Type B pancreatic cell (in vitro differentiated cells): ENCODE measurements at places on chromosomes 13 and 19.
A peak's percentile ranks its signal among the peaks of the same experiment; 100 is the strongest.

GRCh38 chr19:9507285-9507684 is 8.9 kb upstream of the ZNF560 start:
- no peaks in the 10 kb centered on the region for H3K36me3 ChIP-seq
- H3K4me3 ChIP-seq: no peak overlapping the region
- no peaks in the 10 kb centered on the region for H3K4me1 ChIP-seq
- no peak overlapping the region for H3K27ac ChIP-seq

DNA sequence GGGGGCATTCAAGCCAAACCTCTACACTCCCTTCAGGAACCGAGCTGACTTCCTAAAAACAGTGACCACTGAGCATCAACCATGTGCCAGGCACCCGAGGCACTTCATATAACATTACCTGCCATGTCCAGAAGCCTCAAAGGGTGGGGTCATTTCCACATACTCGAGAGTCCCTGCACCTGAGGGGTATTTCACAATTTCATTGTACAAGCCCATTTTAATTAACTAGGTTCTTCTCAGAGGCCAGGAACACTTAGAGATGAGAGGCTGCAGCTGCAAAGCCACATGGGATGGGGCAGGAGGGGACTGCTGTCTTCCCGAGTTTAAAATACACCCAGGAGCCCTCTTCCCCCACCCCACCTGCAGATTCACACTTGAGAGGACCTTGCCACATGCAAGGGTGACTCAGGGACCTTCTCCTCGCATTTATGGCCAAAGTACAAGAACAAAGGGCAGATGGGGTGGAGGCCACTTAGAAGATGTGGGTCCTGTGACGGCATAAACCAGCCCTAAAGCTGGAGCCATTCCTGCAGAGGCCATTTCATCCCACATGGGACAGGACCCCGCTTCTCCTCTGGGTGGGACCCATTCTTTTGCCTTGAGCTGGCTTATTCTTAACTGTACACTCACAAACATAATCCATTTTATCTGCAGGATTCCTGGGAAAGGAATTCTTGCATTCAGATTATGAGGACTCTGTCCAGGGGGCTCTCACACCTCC is 43.9 kb downstream of the RAB20 start:
- DNase-seq: no peak
- H3K4me1 ChIP-seq: no peaks in the 10 kb centered on the region
- peaks cover 3% of the 10 kb centered on the region for H3K36me3 ChIP-seq
- H3K27ac ChIP-seq: no peak overlapping the region
- no peak overlapping the region for H3K4me3 ChIP-seq

- no peak overlapping the region for H3K27ac ChIP-seq
- H3K27me3 ChIP-seq: no peaks in the 10 kb centered on the region
- H3K36me3 ChIP-seq: no peaks in the 10 kb centered on the region
- H3K4me3 ChIP-seq: no peak overlapping the region
Observed at GRCh38 chr13:85610024-85610423, 189.2 kb downstream of the SLITRK6 start.

- H3K27ac ChIP-seq: no peak overlapping the region
- H3K4me3 ChIP-seq: peak overlapping the region; percentile 44
- DNase-seq: no peak
- H3K27me3 ChIP-seq: no peaks in the 10 kb centered on the region
Observed at GRCh38 chr13:93476175-93476574, 249.6 kb downstream of the GPC6 start.

GRCh38 chr13:113559901-113560644 is 24.5 kb upstream of the TFDP1 start:
- peak; percentile 60 for DNase-seq
- no peaks in the 10 kb centered on the region for H3K36me3 ChIP-seq
- no peak overlapping the region for H3K4me3 ChIP-seq
- peaks cover 9% of the 10 kb centered on the region for H3K4me1 ChIP-seq
- H3K27ac ChIP-seq: no peak overlapping the region
- H3K27me3 ChIP-seq: no peaks in the 10 kb centered on the region

GRCh38 chr19:30647891-30648720 is 275.9 kb downstream of the ZNF536 start:
- peaks cover 38% of the 10 kb centered on the region for H3K27me3 ChIP-seq
- H3K4me1 ChIP-seq: peaks cover 29% of the 10 kb centered on the region
- H3K4me3 ChIP-seq: no peak overlapping the region
- no peak overlapping the region for H3K27ac ChIP-seq
- H3K36me3 ChIP-seq: no peaks in the 10 kb centered on the region

GRCh38 chr13:81377921-81378320 is 1037.0 kb upstream of the SPRY2 start:
- H3K27me3 ChIP-seq: no peaks in the 10 kb centered on the region
- no peak for DNase-seq
- H3K27ac ChIP-seq: no peak overlapping the region
- H3K4me1 ChIP-seq: no peaks in the 10 kb centered on the region
- H3K36me3 ChIP-seq: no peaks in the 10 kb centered on the region

DNA sequence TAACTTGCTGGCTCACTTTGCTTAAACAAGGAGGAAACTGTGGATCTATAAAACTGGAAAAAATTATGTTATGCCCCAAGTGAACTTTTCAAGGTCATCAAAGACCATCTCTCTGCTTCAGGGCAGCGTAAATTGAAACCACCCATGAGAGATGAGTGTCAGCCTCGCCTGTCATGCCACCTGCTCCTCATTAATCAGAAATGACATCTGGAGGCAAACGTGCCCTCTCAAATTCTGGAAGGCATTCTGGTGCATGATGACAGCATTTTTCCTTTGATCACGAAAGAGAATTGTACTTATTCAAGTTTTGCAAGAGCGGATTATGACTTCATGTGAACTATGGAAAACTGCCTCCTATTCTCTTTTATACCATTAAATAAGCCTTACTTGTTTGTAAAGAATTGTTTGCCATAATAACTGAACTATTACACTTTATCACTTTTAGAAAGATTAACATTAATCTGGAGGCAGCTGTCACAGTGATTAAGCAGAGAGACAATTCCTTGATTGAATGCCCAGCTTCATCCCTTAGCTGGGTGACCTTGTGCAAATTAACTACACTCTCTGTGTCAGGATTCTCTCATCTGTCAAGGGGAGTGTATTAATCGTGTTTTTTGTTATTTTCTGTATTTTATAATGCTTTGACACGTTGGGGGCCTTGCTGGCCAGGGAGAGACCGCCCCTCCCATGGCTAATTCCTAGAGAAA is 17.0 kb upstream of the SACS start:
- peak overlapping the region; percentile 67 for H3K4me3 ChIP-seq
- no peak for DNase-seq
- H3K4me1 ChIP-seq: peaks cover 32% of the 10 kb centered on the region
- H3K36me3 ChIP-seq: peaks cover 3% of the 10 kb centered on the region

GRCh38 chr19:2837430-2837829 is 3.8 kb upstream of the ZNF555 start:
- H3K27ac ChIP-seq: no peak overlapping the region
- H3K36me3 ChIP-seq: peaks cover 48% of the 10 kb centered on the region
- no peak for DNase-seq
- H3K4me1 ChIP-seq: peaks cover 4% of the 10 kb centered on the region
- H3K27me3 ChIP-seq: no peaks in the 10 kb centered on the region
- H3K4me3 ChIP-seq: no peak overlapping the region

GRCh38 chr19:17794731-17795494 is at the start of gene B3GNT3:
B3GNT3 (plus strand) TSS chr19:17795138; CDS start chr19:17807808, 12,670 bp downstream.
- H3K27me3 ChIP-seq: peaks cover 45% of the 10 kb centered on the region
- H3K4me3 ChIP-seq: peak within 1 kb of the TSS; percentile 74
- no peaks in the 10 kb centered on the region for H3K36me3 ChIP-seq
- H3K4me1 ChIP-seq: peaks cover 7% of the 10 kb centered on the region
- H3K27ac ChIP-seq: peak within 1 kb of the TSS; percentile 43

DNA sequence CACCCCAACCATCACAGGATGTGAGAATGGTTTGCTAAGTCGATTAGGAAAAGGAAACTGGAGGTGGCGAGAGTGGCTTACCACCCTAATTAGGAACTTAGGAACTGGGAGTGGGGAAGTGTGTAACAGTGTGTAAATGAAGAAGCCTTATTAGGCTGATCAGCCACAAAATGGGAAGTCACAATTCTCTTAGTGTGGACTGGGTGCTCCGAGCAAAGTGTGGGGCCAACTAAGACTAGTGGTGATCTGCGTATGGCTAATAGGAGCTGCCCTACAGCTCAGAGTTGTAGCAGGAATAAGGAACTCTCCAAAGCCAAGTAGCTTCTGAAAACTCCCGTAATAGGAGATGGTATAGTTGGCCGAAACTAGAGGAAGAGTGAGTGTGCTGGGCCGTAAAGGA is 7.6 kb downstream of the SIGLEC11 start:
- H3K27me3 ChIP-seq: no peaks in the 10 kb centered on the region
- H3K36me3 ChIP-seq: no peaks in the 10 kb centered on the region
- H3K4me1 ChIP-seq: peaks cover 36% of the 10 kb centered on the region
- H3K27ac ChIP-seq: peak overlapping the region; percentile 91

GRCh38 chr13:66425741-66426140 is 804.4 kb downstream of the PCDH9 start:
- no peak overlapping the region for H3K27ac ChIP-seq
- H3K4me3 ChIP-seq: no peak overlapping the region
- H3K36me3 ChIP-seq: no peaks in the 10 kb centered on the region
- DNase-seq: no peak

- DNase-seq: no peak
- peak overlapping the region; percentile 97 for H3K4me3 ChIP-seq
- H3K36me3 ChIP-seq: peaks cover 3% of the 10 kb centered on the region
- H3K27me3 ChIP-seq: no peaks in the 10 kb centered on the region
- peaks cover 34% of the 10 kb centered on the region for H3K4me1 ChIP-seq
Observed at GRCh38 chr19:46788968-46789338, 559 bp upstream of the SLC1A5 start.

DNA sequence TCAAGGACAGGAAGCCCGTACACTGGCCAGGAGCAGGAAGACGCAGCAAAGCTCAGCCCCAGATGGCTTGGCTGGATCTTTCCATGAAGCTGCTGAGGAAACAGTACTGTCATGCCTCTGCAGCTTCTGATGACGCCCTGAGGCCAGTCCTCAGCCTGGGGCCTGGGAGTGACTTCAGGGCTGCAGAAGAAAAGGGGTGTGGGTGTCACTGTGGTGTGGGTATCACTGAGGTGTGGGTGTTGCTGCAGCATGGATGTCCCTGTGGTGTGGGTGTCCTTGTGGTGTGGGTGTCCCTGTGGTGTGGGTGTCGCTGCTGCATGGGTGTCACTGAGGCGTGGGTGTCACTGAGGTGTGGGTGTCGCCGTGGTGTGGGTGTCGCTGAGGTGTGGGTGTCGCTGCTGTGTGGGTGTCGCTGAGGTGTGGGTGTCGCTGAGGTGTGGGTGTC is 12.0 kb upstream of the GAS6 start:
- no peaks in the 10 kb centered on the region for H3K36me3 ChIP-seq
- H3K27me3 ChIP-seq: peaks cover 2% of the 10 kb centered on the region
- H3K27ac ChIP-seq: no peak overlapping the region
- H3K4me1 ChIP-seq: no peaks in the 10 kb centered on the region
- DNase-seq: no peak

- H3K4me3 ChIP-seq: no peak overlapping the region
- no peaks in the 10 kb centered on the region for H3K27me3 ChIP-seq
- no peak for DNase-seq
- H3K27ac ChIP-seq: peak overlapping the region; percentile 5
- peaks cover 10% of the 10 kb centered on the region for H3K4me1 ChIP-seq
Observed at GRCh38 chr13:31965361-31966066, 66.1 kb upstream of the FRY start.

DNA sequence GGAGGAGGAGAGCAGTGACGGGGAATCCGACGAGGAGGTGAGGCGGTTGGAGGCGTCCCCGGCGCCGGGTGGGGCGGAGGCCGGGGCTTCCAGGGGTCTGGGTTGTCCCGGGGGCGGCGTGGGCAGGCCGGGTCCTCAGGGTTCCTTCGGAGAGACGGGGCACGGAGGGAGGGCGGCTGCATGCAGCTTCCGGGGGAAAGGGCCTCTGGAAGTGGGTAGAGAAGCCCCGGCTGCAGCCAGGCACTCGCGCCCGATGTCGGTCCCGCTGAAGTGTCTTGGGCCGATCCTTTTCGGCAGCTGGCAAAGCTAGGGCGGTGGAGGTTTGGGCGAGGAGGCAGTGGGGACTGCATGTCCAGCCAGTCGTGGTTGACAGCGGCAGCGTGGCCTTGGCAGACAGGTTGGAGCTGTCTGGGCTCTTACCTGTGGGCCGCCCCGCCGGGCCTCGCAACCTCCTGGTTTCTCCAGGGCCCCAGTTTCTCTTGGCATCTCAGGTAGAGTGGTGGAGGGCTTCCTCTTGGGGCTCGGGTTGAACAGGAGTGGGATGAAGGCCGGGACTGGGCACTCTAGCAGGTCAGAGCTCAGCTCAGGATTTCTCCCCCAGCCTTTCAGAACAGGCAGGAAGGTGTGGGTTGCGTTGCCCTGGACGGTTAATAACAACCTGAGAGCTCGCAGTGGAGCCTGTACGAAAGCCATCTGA is 690 bp downstream of the KMT2B start:
- peak overlapping the region; percentile 93 for H3K4me3 ChIP-seq
- DNase-seq: no peak
- H3K27ac ChIP-seq: peak overlapping the region; percentile 82
- H3K36me3 ChIP-seq: no peaks in the 10 kb centered on the region

DNA sequence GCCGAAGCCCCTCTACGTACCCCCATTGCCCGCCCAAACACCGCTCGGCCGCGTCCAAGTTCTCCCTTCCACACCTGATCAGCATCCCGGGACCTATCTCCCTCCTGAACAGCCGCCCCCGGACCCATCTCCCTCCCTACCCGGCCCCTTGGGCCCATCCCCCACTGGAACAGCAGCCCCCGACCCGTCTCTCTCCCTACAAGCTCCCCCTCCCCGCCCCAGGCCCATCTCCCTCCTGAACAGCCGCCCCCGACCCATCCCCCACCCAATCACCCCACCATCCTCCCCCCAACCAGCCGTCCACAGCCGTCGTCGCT is 610 bp downstream of the ZSCAN1 start:
- no peak overlapping the region for H3K27ac ChIP-seq
- H3K36me3 ChIP-seq: peaks cover 9% of the 10 kb centered on the region
- H3K4me3 ChIP-seq: peak overlapping the region; percentile 84
- H3K4me1 ChIP-seq: peaks cover 3% of the 10 kb centered on the region
- DNase-seq: no peak

DNA sequence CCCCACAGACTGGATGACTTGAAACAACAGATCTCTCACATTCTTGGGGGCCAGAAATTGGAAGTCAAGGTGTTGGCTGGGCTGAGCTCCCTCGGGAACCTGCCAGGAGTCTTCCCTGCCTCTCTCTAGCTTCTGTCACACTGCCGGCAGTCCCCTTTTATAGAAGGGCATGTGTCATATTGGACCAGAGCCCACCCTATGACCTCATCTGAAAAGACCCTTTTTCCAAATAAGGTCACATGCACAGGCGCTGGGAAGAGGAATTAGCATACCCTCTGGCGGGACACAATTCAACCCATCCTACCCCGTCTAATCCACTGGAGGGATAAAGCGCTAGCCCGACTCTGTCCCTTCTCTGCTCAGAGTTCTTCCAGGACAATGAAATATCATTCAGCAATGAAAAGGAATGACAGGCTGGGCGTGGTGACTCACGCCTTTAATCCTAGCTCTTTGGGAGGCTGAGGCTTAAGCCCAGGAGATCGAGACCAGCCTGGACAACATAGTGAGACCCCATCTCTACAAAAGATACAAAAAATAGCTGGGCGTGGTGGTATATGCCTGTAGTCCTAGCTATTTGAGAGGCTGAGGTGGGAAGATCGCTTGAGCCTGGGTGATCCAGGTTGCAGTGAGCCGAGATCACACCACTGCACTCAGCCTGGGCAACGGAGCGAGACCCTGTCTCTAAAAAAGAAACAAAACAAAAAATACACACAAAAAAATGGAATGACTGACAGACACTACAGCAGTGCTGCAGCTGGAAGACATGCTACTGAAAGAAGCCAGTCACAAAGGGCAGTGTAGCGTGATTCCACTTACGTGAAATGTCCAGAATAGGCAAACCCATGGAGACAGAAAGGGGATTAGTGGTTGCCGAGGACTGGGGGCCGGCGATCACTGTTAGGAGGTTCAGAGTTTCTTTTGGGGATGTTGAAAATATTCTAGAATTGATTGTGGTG is 28.5 kb downstream of the MEIS3 start:
- H3K27me3 ChIP-seq: peaks cover 35% of the 10 kb centered on the region
- no peak overlapping the region for H3K4me3 ChIP-seq
- no peak for DNase-seq
- no peaks in the 10 kb centered on the region for H3K4me1 ChIP-seq
